ENCODE measurements at places on chromosomes 4 and X.

DNA sequence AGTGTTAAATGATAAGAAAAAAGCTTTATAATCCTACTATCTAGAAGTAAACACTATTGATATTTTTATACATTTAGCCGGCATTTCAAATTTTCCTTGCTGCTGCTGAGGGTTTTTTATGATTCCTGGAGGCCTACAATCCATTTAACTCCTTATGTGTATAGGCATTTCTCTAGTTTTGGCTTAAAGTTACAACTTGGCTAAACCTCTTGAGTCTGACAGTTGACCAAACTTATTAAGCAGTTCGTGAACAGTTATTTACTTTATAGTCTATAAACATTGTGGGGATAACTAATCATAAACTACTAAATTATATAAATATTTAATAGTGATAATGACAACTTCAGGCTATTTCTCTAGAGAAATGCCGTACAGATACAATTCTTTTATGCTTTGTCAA is 141.9 kb downstream of the ADGRL3 start:
- DNase-seq: no peak

DNA sequence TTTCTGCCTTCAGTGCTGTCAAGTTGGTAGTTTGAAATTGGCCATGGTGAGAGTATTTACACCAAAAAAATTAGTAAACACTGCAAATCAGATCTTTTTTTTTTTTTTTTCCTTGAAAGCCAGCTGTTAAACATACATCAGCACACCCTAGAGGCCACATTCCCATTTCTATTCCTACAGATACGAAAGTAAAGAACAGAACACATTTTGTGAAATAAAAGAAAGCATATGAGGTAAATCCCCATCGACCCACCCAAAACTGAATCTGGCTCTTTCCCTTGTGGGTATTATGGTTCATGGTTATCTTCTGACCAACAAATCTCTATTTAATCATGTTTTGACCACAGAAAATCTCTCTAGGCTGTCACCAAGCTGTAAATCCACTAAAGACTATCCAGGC is 41.8 kb upstream of the AP1AR start:
- DNase-seq: no peak

GRCh38 chr4:82523179-82523578 is 38.6 kb downstream of the TMEM150C start:
- DNase-seq: no peak

DNA sequence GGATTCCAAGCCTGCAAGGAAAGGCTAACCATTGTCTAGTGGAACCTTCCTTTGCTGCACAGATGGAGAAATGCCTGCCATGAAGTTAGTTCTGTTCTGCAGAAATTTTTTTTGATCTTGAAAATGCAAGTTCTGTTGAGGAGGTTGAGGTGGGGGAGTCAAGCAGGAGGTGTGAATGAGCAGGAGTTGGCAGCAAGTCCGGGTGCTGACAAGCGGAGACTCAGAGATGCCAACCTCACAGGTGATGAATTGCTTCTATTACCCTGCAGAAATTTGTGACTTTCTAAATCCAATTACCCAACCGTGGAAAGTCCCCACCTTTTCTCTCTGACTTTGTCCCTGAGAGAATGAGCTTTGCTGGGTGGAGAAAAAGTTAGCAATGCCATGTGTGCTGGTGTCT is 350.1 kb downstream of the DHRSX start:
- DNase-seq: no peak

GRCh38 chr4:84381759-84382158 is 117.3 kb downstream of the NKX6-1 start:
- DNase-seq: no peak

GRCh38 chrX:24264383-24264782 is 49.5 kb downstream of the SUPT20HL2 start:
- DNase-seq: no peak

GRCh38 chrX:1453395-1453783 is 680 bp upstream of the ASMTL start:
- no peak for DNase-seq

- no peak for DNase-seq
These were observed 89.8 kb downstream of the CHIC2 start for GRCh38 chr4:53974561-53974960.

DNA sequence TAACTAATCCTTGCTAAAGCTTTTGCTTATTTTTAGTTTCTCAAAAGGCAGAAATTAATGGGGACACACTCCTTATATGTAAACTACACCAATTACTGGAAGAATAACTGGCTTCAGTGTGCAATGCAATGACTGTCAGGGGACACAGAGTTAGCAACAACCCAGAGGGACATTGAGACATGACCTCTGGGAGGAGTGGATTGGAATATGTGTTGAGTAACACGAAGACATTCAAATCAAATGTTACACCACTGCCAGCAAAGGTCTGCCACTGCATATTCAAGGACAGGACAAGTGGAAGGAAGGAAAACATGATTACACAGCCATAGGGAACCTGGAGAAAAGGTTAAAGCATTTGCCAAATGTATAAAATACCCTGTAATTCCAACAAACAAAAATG is 240.1 kb upstream of the FSTL5 start:
- no peak for DNase-seq

- no peak for DNase-seq
These were observed 43.8 kb upstream of the WDR1 start for GRCh38 chr4:10160281-10160856.

DNA sequence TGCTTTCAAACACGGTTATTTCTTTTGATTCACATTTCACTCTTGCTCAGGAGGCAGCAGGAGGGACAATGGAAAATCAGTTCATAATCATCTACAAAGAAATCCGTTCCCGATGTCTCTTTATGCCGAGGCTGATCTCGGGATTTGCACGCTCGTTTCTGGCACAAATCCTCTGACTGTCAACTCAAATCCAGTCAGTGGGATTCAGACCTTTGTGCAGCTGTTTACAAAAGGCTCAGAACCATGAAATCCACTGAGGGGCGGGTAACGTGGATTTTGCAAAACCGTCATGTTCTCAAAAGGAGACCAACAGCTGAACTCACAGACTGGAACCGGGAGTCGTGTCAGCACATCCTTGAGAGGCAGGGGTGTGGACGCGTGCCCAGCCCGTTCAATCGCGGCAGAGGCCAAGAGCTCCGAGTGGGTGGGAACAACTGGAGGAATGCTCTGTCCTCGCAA is 46.4 kb downstream of the ACOX3 start:
- DNase-seq: no peak

- DNase-seq: no peak
These were observed 18.3 kb upstream of the PI4K2B start for GRCh38 chr4:25215511-25215910.

GRCh38 chr4:5827108-5828004 is 65.5 kb downstream of the CRMP1 start:
- no peak for DNase-seq

GRCh38 chr4:72768364-72768763 is 199.3 kb upstream of the ADAMTS3 start:
- no peak for DNase-seq

DNA sequence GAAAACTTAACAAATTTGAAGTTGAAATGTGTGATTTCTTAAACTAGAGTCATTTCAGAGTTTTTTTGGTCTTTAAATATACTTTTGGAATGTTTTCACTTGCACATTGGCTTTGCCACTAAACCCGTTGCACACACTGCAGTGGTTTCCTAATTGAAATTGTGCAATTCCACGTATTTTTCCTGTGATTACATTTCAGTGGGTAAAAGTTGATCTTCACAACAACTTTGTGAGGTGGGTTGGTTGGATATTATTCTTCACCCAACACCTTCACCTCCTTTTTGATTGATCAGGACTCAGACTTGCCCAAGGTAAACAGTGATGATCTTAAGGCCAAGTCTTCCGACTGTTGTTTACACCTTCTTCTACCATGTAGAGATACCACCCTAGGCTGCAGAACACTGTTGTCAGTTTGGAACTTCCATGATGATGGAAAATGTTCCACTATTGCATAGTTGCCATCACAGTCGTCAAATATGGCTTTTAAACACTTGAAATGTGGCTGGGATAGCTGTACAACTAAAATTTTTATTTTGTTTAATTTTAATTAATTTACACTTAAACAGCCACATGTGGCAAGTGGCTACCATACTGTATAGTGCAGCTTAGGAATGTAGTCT is 13.7 kb downstream of the SEPTIN11 start:
- DNase-seq: no peak

DNA sequence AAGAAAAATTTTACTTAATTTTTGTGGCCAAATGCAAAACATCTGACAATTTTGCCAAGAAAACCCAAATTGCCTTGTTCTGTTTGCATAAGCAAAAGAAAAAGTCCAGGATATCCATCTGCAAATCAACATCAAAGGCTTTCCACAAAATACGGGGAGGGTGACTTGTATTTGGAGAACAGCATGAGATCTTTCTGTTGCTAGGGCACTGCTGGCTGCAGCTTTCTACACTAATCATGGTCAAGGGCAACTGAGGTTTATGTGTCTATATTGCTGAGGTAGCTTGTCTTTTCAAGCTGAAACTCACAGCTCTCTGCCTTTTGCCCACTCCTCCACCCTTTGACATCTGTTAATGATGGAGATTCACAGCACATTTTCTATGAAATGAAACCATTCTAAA is 389.1 kb downstream of the NKX6-1 start:
- DNase-seq: no peak

- DNase-seq: no peak
These were observed 105.7 kb upstream of the GATB start for GRCh38 chr4:151866592-151866918.

DNA sequence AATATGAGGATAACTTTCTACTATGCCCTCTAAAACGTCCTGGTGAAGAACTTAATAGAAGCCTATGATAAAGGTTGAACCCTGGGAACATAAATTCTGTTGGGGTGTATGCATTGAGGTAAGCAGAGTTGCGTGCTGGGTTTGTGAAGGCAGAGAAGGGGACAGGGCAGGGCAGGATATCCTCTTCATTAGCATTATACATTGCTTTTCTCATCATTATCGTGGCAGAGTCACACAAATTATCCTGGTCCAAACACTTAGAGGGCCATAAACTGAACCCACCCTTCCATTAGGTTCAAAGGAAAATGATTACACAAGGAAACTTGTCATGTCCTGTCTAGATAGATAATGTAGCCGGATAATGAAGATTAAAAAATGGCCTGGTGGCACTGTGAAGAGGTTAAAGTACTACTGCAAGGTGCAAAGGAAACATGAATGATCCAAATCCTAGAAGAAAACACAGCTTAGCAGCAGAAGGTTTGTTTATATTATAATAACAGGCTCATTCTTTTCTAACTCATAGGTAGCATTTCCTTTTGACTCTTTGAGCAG is 189.1 kb downstream of the SPCS3 start:
- no peak for DNase-seq

- DNase-seq: no peak
These were observed 40.8 kb downstream of the RAPGEF2 start for GRCh38 chr4:159143687-159144086.

GRCh38 chr4:77006753-77007353 is 57.3 kb downstream of the SEPTIN11 start:
- DNase-seq: no peak

GRCh38 chr4:85153221-85153620 is 186.7 kb upstream of the WDFY3 start:
- DNase-seq: no peak

DNA sequence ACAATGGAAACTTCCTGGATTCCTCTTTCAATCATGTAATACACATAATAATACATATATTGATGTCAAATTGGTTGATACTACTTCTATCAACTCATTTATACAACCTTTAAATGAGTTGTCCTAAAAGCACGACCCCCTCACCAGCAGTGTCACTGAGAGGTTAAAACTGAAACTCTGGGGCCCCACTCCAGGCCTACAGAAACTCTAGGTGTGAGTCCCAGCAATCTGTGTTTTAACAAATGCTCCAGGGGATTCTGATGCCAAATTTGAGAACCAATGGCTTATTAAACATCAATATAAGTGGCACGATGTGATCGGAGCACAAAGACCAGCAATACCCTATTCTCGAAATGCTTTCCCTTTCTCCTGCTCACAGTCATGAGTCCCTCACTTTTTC is 47.9 kb downstream of the ATP8A1 start:
- no peak for DNase-seq

GRCh38 chr4:126678618-126679017 is 954.1 kb upstream of the INTU start:
- no peak for DNase-seq
